Stimulated activated CD4-positive, alpha-beta T cell treated with anti-CD3 and anti-CD28 coated beads, Interleukin-12 subunit alpha, Interleukin-12 subunit beta, amount 100 ng/mL, for 24 hours (primary cell): ENCODE measurements at places on chromosomes 7 and 10.

GRCh38 chr7:138625084-138625848, 75.9 kb downstream of the SVOPL start:
- no peak for DNase-seq

DNA sequence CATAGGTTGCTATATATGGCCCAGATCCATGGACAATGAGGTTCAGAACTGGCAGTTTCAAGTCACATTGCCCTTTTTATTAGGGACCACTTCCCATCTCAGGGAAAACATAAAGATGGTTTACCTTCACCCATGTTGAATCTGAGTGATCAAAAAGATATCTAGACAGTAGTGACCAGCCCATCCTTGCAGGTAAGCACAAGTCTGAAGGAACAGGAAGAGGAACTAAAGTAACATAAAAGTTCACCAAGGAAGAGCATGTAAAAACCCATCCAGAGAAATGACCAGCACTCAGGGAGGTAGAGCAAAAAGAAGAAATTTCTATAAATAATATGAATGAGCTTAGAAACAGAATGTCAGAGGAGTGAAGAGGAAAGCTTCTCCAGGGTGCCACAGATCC, 382.5 kb downstream of the PARD3 start:
- DNase-seq: no peak

DNA sequence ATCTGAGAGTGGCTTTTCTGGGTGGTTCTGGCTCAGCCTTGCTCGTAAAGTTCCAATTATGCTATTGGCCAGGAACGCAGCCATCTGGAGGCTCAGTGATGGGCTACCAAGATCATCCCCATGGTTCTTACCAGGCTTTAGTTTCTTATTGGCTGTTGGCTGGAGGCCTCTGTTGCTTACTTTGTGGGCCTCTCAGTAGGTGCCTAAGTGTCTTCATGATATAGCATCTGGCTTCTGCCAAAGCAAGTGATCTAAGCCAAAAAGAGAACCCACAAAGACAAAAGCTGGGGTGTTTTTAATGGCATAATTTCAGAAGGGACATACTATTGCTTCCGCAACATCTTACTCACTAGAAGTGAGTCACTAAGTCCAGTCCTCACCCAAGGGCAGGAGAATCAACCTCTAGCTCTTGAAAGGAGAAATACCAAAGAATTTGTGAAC, 132.0 kb upstream of the MDFIC start:
- DNase-seq: no peak

GRCh38 chr7:151251689-151252560, 3.4 kb upstream of the SMARCD3 start:
- no peak for DNase-seq

DNA sequence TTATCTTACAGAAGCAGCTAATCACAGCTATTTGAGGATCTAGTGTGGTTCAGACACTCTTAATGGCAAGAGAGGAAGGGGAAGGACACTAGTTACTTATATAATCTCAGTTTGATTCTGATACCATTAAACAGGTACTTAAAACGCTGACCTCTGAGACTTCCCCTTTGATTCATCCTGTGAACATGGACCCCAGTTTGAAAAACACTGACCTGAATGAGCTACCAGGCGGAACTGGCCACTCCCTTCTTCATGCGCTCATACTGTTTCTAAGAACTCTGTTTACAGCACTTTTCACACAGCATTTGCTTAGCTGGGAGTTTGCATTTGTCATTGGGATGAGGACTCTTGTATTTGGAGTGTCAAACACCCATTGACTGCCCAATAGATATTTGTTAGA, 45.7 kb downstream of the BEND7 start:
- no peak for DNase-seq

GRCh38 chr7:76282344-76283253, 19.9 kb upstream of the HSPB1 start:
- DNase-seq: no peak

DNA sequence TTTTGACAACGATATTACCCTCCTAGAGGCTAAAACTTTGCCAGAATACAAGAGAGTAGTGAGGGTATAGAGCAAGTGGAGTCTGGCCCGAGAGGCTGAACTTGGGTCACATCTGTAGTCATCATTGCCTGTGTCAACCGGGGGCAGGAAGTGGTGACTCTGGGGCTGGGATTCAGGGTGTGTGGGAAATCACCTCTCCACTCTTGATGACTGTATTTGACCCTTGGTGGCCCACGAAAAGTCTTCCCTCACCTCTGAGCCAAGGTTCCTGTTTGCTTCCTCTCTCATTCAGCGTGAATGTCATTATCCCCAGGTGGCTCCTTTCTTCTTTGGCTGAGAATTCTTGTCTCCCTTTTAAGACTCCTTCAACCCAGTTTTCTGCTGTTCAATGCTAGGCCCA, 240.4 kb downstream of the ABCA13 start:
- no peak for DNase-seq

GRCh38 chr10:16931930-16932329, 114.7 kb upstream of the RSU1 start:
- no peak for DNase-seq

- DNase-seq: no peak
These were observed 17.2 kb downstream of the INPP5F start for GRCh38 chr10:119742947-119743648.

DNA sequence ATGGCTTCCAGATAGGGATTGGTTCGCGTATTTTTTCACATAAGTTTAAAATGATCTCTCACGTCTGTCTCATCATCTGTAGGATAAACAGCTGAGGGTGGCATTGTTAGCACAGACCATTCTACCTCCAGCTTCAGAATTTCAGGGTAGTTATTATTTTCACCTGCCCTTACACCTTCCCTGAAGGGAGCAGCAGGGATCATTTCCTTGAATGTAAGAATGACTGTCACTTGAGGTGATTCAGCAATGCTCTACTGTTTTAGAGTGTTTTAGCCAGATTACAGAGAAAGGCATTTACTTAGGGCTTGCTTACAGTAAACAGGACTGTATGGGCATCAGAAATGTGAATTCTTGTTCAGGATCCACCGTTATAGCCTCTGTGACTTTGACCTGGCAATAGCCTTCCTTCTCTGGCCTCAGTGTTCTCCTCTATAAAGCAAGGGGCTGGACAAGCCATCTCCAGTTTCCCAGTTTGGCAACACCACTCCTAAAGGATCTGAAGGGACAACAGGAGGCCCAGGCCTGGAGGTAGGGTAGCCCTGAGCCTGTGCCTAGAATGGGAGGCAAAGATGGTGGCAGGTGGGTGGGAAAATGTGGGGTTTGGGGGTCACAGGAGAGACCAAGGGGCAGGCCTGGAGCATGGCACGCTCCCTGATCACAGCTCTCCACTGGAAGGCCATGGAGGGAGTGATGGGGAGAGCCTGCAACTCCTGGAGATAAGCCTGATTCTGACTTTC, 1.2 kb upstream of the IGFBP1 start:
- no peak for DNase-seq

- DNase-seq: no peak
These were observed 176.4 kb downstream of the ELFN1 start for GRCh38 chr7:1846331-1847065.

GRCh38 chr10:73744664-73744975, 448 bp downstream of the SEC24C start:
- peak; percentile 67 for DNase-seq

- no peak for DNase-seq
These were observed 640.8 kb downstream of the XPNPEP1 start for GRCh38 chr10:109282510-109282909.

DNA sequence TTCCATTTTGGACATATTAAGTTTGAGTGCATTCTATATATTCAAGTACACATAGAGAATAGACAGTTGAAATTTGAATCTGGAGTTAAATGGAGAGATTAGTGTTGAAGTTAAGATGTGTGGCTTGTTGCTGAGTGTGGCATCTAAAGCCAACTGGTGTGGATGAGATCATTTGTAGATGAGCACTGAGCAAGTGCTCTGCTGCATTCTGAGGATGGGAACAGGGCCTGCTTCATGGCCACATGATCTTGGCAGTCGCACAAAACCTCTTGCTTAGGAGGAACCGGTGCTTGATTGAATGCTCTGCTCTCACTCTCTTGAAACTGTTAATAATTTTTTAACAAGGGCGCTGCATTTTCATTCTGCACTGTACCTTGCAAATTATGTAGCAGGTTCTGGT, 62.0 kb downstream of the EPDR1 start:
- DNase-seq: no peak

DNA sequence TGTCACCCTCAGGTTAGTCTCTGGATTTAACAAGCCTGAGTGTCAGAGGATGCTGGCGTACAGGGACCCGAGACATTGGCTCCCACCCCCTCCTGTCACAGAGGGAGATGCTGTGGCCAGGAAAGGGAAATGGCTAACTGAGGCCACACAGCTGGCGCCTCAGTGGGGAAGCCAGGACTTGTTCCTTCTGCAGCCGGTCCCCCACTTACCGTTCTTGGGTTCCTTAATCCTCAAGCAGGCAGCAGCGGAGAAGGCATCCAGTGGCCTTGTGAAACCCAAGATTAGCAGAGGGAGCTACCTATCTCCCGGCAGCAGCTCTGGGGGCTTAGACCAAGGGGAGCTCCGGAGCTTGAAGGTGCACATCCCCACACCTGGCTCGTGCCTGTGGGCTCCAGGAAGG, 65.4 kb downstream of the NEURL1 start:
- no peak for DNase-seq

- DNase-seq: no peak
These were observed 95.2 kb downstream of the CLEC2L start for GRCh38 chr7:139618482-139619366.

- DNase-seq: no peak
These were observed 16.9 kb downstream of the ZNF92 start for GRCh38 chr7:65390588-65390987.

DNA sequence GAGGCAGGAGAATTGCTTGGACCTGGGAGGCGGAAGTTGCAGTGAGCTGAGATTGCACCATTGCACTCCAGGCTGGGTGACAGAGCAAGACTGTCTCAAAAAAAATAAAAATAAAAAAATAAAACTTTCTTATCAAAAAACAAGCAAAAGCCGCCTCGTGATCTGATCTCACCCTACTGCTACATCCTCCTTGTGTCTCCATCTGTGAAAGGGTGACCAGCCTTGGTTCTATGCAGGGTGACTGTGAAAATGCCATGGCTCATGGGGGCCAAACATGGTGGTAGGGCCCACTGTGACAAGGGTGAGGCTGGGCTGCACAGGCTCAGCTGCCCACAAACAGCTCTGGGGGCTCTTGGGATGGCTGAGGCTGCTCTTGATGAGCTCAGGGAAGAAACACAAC, 968 bp upstream of the OPN4 start:
- DNase-seq: no peak

- DNase-seq: no peak
These were observed 93.9 kb downstream of the CHN2 start for GRCh38 chr7:29288181-29289091.

GRCh38 chr7:131943646-131944045, 387.2 kb upstream of the PODXL start:
- DNase-seq: no peak

DNA sequence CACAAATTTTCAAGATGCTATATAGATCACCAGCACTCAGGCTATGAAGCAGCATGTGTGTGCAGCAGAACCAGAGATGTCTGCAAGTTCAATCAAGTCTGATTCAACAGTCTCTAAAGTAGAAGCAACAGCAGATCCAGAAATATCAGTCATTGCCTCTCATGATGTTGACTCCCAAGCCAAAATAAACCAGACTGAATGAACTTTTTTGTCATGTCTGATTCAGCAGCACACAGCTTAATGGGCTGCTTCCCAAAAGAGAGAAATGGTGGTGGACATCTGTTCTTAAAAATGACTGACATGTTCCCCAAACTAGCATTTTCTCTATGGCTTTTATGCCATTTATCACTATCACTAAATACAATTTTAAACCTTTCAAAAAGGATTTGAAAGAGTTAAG, 53.8 kb downstream of the TMEM26 start:
- DNase-seq: no peak

DNA sequence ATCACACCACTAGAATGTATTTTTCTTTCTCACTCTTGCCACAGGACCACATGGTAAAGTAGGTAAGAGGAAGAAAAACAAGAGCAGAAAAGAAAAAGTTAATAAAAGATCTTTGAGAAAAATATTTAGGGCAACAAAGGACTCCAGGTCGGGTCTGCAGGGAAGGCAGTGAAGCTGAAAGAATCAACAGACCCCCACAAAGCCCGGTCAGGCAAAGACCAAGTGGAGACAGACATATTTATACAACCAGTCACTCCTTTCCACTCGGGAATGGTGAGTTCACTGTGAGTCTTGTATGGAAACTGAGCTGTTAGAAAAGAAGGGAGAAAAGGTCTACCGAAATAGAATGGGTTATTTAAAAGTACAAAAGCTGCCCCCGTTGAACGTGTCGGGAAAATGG, 28.0 kb downstream of the RSU1 start:
- DNase-seq: no peak

GRCh38 chr7:27104341-27105058, 2.0 kb upstream of the HOXA2 start:
- no peak for DNase-seq

GRCh38 chr10:29240986-29241660, 47.7 kb upstream of the LYZL1 start:
- no peak for DNase-seq

GRCh38 chr7:18425838-18426445, 69.6 kb upstream of the HDAC9 start:
- no peak for DNase-seq

- peak; percentile 39 for DNase-seq
These were observed 35.2 kb downstream of the SGCE start for GRCh38 chr7:94620703-94621118.

DNA sequence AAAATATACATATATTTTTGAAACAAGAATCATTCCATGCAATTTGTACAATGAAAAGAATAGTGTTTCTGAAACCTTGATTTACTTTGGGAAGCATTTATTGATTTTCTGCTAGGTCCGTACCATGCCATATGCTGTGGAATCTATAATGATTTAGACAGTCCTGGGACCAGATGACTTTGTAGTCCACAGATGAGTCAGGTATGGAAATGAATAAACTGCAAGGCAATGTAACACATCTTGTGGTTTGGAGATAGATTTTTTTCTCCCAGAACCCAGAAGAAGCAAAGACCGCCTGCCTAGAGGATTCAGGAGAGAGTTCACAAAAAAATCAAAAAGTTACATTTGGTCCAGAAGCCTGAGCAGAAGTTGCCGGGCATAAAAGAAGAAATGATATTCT, 190.4 kb downstream of the GPR37 start:
- no peak for DNase-seq

GRCh38 chr7:5698720-5699119, 82.7 kb downstream of the RNF216 start:
- no peak for DNase-seq

GRCh38 chr10:91589015-91589657, 43.7 kb downstream of the PPP1R3C start:
- no peak for DNase-seq
